Choroid plexus epithelial cell (primary cell): ENCODE measurements at places on chromosomes 7 and 10.

DNA sequence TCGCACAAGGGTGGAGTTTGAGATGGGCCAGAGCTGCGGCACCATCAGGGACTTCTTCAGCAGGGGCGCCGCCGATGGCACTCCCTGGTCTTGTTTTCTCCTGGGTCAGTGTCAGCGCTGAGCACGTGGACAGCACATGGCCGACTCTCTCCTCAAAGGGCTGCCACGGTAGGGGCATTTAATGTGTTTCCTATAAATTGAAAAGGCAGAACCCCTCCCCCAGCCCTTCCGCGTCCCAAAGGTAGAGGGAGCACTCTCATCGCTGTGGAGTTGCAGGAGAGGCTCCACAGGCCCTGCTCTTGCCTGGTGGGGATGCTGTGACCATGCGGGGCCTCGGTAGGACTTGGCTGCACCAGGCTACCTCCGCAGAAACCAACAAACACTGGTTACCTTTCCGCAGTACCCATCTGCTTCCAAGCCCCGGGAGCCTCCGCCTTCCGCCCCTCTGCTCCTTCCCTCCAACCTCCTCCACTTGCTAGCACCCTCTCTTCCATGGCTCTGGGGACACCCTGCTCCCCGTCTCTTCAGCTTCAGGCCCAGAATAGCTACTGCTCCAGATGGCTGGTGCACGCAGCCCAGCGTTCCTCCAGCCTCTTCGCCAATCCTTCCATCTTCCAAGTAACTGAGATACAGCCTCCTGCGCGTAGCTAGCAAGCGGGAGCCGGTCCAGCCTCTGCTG is 166.3 kb upstream of the ADCY1 start:
- DNase-seq = no peak

GRCh38 chr7:73971704-73972341 is 56.1 kb upstream of the ELN start:
- DNase-seq = no peak

- DNase-seq = no peak
Observed at GRCh38 chr7:132771301-132771730, 195.0 kb upstream of the PLXNA4 start.

GRCh38 chr10:16184906-16185305 is 251.9 kb upstream of the PTER start:
- DNase-seq = no peak

DNA sequence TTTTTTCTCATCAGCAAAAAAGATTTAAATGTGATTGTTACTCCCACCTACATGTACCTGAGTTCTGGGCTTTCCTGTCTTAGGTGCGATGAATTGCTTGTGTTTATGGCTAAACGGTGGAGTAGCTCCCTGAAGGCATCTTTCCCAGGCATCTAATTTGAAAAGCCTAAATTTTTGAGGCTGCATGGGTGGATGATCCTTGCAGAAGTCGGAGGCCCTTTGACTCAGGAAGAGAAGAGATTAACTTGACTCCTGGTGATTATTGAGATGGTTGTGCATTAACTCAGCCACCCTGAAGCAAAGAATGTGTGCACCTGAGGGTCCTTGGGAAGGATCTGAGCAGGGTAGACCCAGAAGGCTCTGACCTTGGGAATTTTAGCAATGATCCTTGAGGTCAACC is 155.6 kb upstream of the SEMA3C start:
- no peak for DNase-seq

DNA sequence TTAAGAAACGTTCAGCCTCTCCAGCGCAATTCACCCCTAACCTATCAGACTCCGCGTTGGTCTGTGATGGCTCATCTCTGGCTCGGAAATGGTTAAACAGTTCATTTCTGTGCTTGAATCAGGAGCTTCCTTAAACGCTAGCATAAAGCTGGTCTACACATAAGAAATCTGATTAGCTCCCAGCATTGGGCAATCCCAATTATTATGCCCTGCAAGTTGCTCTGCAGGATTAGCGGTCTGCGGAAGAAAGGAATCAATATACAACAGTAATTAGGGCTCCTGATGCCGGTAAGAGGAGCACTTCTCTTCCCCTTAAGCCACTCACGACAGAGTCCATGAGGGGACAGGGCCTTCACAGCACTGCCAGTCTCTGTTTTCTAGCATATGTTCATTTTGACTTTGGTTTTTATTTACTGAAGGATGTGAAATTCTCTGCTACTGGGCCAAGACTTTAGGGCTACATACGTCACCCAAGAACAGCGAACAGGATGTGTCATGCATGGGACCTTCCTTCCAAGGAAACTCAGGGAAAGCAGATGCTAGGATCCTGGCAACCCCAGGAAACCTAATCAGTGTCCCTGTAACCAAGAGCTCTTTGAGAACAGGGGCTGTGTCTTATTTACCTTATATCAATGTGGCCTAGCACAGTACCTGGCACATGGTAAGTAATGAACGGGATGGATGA is 324.4 kb downstream of the KCNMA1 start:
- no peak for DNase-seq
